ENCODE measurements at places on chromosomes 1 and 21. TPM values are rescaled to one million over a fixed set of nuclear protein-coding genes. Genes with fewer than 3 reads are reported as not detected.

DNA sequence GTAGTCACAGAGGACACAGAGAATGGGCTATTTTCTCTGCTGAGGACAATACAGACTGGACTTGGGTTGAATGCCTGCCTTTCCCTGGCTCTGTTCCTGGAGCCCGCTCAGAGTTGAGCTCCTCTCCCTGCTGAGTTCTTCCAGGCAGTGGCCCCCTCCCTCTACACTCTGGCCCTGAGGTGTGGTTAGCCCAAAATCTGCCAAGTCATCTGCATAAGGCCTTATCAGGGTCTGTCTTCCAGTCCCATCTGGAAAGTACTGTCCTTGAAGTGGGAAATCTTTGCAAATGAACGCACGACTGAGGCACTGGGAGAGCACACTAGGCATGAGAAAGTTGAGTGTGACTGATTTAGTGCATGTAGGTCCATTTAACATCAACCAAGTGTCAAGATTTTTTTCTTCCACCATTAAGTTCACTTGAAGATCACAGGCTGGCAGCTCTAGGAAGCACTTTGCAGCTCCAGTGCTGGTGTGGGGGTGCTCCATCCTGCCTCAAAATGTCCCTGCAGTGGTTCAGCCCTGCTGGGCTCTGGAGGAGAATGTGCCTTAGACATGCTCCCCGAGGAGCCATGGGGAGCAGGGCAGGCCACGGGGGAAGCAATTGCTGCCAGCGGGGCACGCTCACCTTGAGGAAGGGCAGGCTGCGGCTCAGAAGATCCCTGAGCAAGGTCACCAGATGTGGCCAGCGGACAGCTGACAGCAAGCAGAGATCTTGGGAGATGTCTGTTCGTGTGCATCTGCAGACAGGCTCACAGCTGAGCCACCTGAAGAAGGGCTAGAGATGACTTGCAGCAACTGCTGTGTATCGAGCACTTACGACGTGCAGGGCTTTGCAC is 41.5 kb downstream of the IER5 start:
- H3K4me1 ChIP-seq, result peaks cover 6% of the 10 kb centered on the region
- no peak overlapping the region for H3K27ac ChIP-seq
- no peak overlapping the region for H3K4me3 ChIP-seq
- no peak for DNase-seq
- no peaks in the 10 kb centered on the region for H3K36me3 ChIP-seq

- H3K27me3 ChIP-seq, result no peaks in the 10 kb centered on the region
- H3K4me3 ChIP-seq, result no peak overlapping the region
- no peaks in the 10 kb centered on the region for H3K4me1 ChIP-seq
- H3K36me3 ChIP-seq, result no peaks in the 10 kb centered on the region
Measured at GRCh38 chr21:42193721-42194120, 25.2 kb upstream of the ABCG1 start.

GRCh38 chr1:59155351-59155750 is 141.5 kb upstream of the FGGY start:
- no peak overlapping the region for H3K4me3 ChIP-seq
- H3K36me3 ChIP-seq, result no peaks in the 10 kb centered on the region
- peak overlapping the region; percentile 15 for H3K27ac ChIP-seq
- peaks cover 33% of the 10 kb centered on the region for H3K4me1 ChIP-seq
- H3K27me3 ChIP-seq, result no peaks in the 10 kb centered on the region
- no peak for DNase-seq

The TNN gene
- not detected for total RNA-seq

GRCh38 chr1:148309940-148310500 is 157.9 kb upstream of the NBPF11 start:
- peak overlapping the region; percentile 52 for H3K4me3 ChIP-seq
- DNase-seq, result no peak
- peaks cover 59% of the 10 kb centered on the region for H3K27me3 ChIP-seq
- no peaks in the 10 kb centered on the region for H3K36me3 ChIP-seq
- peaks cover 9% of the 10 kb centered on the region for H3K4me1 ChIP-seq

DNA sequence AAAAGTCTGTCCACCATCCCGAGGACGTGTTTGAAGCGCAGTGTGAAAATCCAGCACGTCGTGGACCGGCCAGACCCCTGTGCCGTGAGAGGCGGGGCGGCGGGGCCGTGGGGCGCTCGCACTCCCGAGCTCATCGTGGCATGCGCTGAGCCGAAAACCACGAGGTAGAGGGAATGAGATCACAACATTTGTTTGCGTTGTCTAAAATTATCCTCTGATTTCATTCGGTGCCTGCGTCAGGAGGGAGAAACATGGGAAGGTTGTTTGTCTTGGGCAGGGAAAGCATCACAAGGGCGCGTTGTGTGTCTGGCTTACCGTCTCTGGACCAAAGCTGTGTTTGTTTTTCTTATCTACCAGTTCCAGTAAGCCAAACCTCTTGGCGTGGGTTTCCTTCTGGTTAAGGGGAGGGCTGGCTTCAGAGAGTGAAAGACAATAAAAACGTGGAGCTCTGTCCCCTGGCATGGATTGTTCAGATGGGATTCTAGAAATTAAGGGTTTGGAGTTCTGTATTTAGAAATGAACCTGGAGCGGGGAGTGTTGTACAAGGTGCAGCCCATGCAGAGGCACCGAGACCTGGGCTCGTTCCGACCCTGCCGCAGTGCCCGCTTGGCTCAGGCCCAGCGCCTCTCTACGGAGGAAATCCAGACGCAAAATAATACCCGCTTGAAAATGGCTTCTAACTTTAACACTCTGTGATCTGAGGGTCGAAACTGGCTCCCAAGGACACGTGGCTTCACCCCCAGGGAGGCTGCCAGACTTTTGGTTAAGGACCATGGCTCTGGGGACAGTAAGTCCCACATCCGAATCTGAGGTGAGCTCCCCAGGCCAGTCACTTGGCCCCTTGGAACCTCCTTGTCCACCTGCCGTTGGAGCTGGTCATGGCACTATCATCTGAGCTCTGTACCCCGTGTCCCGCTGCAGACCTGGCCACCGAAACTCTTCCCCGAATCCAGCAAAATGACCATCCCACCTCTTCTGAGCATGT is 68.7 kb upstream of the FAM3B start:
- H3K27ac ChIP-seq, result peak overlapping the region; percentile 65
- peaks cover 20% of the 10 kb centered on the region for H3K36me3 ChIP-seq
- no peaks in the 10 kb centered on the region for H3K27me3 ChIP-seq
- H3K4me3 ChIP-seq, result no peak overlapping the region
- peak; percentile 87 for DNase-seq
- H3K4me1 ChIP-seq, result peaks cover 28% of the 10 kb centered on the region

DNA sequence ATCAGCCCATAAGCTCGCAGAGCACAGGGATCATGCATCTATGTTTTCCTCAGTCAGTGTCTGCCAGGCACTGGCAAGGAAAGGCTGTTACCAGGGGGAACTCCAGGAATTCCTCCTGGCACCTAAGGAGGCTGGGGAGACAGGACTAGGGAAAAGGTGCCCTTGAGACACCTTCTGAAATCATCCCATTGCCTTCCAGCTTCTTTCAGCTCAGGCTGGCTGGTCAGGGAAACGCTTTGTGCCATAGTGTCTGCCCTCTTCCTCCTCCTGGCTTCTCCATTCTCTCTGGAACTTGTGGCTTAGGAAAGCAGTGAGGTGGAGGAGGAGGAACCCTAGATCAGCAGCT is 13.8 kb downstream of the LMNA start:
- peak overlapping the region; percentile 23 for H3K4me3 ChIP-seq
- peak overlapping the region; percentile 100 for H3K27ac ChIP-seq
- no peaks in the 10 kb centered on the region for H3K27me3 ChIP-seq
- peaks cover 69% of the 10 kb centered on the region for H3K4me1 ChIP-seq
- peaks cover 31% of the 10 kb centered on the region for H3K36me3 ChIP-seq

Data from osteoblast (primary cell).